GM23248 (cell line): ENCODE measurements at places on chromosomes 13 and 19.

DNA sequence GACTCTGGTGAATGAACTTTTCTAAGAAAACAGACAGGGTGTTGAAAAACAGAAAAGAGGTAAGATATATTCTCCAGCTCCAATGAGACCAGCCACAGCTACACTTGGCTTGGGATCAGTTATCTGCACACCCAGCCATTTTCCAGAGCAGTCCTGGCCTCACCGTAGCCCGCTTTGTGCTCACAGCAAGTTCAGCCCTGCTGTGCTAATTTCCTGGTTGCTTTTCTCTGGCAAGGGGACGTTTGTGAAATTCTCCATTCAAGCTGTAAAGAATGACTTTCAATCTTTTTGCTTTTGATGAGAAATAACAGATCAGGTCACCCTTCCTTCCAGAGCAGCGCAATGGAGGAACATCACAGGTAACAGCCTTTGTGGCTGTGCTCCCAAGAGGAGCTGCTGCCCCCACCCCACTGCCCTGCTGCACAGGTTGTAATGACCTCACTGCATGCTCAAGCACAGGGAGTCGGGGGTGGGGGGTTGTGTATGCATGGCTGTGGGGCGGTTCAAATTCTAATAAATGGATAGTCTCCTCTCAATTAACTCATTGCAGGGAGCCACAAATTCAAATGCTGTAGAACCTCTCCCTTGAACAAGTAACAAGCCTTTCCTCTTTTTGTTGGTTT lies 516.6 kb upstream of the NBEA start:
- no peaks in the 10 kb centered on the region for H3K4me1 ChIP-seq
- DNase-seq = no peak
- no peak overlapping the region for H3K4me3 ChIP-seq
- no peak overlapping the region for H3K27ac ChIP-seq
- H3K36me3 ChIP-seq = no peaks in the 10 kb centered on the region

DNA sequence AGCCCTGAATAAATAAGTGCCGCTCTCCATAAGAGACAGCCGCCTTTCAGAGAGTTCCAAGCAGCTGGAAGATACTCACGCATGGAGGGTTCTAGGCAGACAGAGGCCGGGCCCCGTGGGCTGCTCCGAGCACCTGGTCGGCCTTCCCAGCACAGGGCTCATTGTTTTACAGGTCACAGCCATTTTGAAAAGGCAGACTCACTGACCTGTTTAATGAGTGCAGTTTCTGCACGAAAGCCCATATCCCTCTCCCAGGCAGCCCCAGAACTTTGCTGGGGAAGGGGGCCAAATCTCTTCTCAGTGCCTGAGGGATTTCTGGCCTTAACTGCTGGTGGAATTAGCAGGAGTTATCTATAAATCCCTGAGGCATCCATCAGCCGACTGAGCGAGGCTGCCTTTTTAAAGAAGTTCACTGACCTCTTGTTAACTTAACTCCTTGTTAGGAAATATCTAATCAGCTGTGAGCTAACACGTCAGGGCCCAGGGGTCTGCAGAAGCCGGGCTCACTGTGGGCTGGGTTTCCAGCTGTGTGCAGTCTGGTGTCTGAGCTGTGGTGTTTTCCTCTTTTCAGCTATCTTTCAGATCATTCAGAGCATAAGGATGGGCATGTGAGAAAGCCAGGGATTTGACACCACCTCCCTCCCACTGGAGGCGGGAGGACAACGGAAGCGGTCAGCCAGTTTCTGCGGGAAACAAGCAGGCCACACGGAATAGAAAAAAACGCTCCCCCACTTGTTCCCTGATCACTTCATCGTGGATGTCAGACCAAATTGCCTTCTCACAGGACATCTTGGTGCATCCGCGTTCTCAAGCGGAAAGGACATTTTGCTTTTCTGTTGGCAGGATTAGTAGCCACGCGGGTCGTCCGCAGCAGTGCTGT lies 23.3 kb downstream of the SERP2 start:
- no peak overlapping the region for H3K27ac ChIP-seq
- H3K4me3 ChIP-seq = no peak overlapping the region
- H3K4me1 ChIP-seq = no peaks in the 10 kb centered on the region
- no peaks in the 10 kb centered on the region for H3K36me3 ChIP-seq

GRCh38 chr13:106503730-106504453 lies 31.6 kb downstream of the EFNB2 start:
- DNase-seq = no peak
- H3K27me3 ChIP-seq = no peaks in the 10 kb centered on the region
- no peak overlapping the region for H3K27ac ChIP-seq
- H3K4me1 ChIP-seq = peaks cover 8% of the 10 kb centered on the region

GRCh38 chr13:95678967-95679366 lies 2.0 kb downstream of the DNAJC3 start:
- DNase-seq = no peak
- H3K27ac ChIP-seq = 0 out of 2 replicates have a peak overlapping the region, but pooled peaks have one; percentile 85
- peak overlapping the region; percentile 87 for H3K4me3 ChIP-seq

DNA sequence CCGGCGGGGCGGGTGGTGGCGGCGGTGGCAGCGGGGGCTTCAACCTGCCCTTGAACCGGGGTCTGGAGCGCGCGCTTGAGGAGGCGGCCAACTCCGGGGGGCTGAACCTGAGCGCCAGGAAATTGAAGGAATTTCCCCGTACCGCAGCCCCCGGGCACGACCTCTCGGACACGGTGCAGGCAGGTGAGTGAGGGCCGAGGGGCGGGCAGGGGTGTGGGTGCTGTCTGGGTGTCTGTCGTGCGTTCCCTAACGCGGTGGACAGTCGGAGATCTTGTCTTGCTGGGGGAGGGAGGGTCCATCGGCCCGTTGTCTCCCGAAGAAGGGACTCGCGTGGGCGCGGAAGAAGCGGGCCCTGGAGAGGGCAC lies 533 bp downstream of the LRCH1 start:
- H3K27ac ChIP-seq = peak overlapping the region; percentile 78
- no peak for DNase-seq
- no peaks in the 10 kb centered on the region for H3K36me3 ChIP-seq
- peaks cover 16% of the 10 kb centered on the region for H3K4me1 ChIP-seq

DNA sequence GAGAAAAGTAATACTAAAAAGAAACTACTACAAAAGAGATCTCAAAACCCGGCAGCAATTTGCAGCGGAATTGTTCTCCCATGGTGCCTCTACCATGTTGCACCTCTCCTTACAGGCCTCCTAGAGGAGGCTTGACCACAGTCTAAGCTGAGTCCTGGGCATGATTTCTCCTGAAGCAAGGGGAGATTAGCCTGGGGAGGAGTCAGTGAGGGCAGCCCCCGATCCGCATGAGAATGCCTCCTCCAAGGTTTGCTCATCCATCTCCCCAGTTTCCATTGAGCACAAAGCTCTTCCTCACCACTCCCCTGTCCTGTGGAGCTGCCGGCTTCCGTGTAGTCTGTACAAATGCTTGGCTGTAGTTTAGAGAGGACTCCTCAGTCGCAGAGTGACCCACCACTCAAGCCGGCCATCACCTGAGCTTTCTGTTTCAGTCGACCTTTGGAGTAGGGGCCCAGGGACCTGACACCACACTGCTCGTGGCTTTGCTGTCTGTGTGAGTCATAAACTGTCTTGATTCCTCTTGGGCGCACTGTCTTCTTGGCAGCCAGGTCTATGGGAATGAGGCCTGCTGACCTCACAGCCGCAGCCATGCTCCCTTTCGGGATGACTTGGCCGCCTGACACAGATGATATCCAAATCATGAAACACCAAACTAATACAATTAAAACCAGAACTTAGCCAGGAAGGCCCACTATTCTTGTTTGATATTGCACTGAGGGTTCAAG lies 72.3 kb downstream of the C1QTNF9 start:
- H3K4me1 ChIP-seq = no peaks in the 10 kb centered on the region
- peak; percentile 79 for DNase-seq
- H3K27ac ChIP-seq = no peak overlapping the region

- no peaks in the 10 kb centered on the region for H3K27me3 ChIP-seq
- H3K36me3 ChIP-seq = no peaks in the 10 kb centered on the region
- H3K4me3 ChIP-seq = peak overlapping the region; percentile 93
- peak overlapping the region; percentile 76 for H3K27ac ChIP-seq
Measured at GRCh38 chr19:55115446-55116065, 1.9 kb downstream of the PPP1R12C start.

- DNase-seq = peak; percentile 85
- H3K27me3 ChIP-seq = no peaks in the 10 kb centered on the region
- H3K4me3 ChIP-seq = no peak overlapping the region
- peak overlapping the region; percentile 63 for H3K27ac ChIP-seq
Measured at GRCh38 chr13:24178847-24179485, 18.4 kb downstream of the SPATA13 start.

DNA sequence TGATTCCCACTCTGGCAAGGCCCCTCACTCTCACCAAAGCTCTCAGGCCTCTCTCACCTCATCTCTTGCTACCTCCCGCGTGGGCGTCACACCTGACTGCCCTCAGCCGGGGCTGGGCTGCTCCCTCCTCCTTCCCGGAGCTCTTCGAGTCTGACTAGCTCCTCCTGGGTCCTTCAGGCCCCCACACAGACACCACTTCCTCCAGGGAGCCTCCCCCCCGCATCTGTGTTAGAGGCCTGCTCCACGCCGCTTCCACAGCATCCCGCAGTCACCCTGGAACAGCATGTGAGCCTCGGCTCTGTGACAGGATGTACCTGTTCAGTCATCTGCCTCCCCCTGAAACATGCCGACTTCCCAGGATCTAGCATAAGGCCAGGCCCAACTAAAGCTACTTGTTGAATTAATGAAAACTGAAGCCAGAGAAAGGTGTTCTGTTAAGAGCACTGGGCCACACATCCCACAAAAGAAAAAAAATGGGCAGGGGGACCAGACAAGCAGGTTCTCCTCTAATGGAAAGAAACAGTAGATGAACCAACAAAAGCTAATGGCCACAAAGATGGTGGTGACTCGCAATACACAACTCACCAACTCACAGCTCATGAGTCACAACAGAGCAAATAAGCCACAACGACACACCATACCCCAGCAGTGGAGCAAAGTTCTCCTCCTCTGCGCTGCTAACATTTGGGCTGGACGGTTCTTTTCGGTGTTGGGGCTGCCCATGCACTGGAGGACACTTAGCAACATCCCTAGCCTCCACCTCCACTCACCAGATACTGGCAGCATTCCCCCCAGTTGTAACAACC lies 3.0 kb downstream of the PPP6R1 start:
- H3K36me3 ChIP-seq = no peaks in the 10 kb centered on the region
- DNase-seq = peak; percentile 74
- H3K27ac ChIP-seq = peak overlapping the region; percentile 78
- peaks cover 26% of the 10 kb centered on the region for H3K4me1 ChIP-seq
- peak overlapping the region; percentile 98 for H3K4me3 ChIP-seq
- no peaks in the 10 kb centered on the region for H3K27me3 ChIP-seq

DNA sequence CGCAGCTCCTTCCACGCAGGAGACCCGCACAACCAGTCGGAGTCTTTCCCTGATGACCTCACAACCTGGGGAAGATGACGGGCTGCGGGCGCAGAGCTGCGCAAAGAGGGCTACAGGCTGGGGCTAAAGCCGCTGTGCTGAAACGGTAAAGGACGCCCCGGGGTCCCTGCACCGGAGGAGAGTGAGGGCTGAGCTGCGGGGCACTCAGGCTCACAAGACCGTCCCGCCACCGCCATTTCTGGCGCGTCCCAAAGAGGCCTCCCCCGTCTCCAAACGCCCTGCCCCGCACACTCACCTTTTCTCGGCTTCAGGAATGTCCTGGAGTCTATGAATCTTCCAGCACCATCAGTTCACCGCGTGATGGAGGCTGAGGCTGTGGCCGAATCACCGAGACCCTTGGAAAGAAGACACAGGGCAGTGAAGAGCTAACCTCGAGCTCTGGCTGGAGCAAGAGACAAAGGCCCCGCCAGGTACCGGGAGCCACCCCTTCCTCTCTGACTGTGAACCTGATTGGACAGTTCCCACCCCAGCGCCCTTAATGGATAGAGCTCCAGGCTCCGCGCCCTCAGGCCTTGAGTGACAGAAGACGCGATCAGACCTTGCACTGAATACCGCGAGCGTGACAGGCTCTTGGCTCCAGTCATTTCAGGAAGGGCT lies 41.8 kb upstream of the ZNF429 start:
- no peaks in the 10 kb centered on the region for H3K4me1 ChIP-seq
- H3K36me3 ChIP-seq = no peaks in the 10 kb centered on the region
- no peaks in the 10 kb centered on the region for H3K27me3 ChIP-seq
- no peak for DNase-seq
- no peak overlapping the region for H3K27ac ChIP-seq

DNA sequence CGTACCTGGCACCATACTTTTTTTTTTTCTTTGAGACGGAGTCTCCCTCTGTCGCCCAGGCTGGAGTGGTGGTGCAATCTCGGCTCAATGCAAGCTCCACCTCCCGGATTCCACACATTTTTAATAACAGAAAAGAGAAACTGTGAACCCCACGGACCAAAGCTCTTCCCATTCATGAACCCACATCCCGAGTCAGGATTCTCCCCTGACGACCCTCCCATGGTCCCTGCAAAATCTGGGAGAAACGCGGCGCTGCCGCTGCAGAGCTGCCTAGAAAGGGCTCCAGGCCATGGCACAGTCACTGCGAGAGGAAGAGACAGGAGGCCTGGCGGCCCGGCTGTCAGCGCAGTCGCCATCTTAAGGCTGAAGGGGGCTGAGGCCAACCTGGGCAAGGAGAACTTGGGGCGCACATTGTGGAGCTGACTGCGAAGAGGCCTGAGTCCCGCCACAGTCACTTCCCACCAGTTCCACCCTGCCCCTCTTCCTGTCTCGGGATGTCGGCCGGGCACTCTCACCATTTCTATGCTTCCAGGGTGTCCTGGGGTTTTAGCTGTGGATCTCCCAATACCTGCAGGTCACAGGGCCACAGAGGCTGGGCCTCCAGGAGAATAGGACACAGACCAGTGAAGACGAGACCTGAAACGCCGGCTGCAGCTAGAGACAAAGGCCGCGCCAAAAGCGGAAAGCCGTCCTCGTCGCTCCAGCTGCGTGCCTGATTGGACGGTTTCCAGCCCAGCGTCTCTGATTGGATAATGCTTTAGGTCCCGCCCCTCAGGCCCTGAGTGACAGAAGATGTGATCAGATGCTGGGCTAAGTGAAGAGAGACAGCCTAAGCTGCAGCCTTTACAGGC lies 71.0 kb downstream of the ZNF486 start:
- peak overlapping the region; percentile 67 for H3K27ac ChIP-seq
- no peaks in the 10 kb centered on the region for H3K4me1 ChIP-seq
- H3K4me3 ChIP-seq = peak overlapping the region; percentile 95
- no peaks in the 10 kb centered on the region for H3K36me3 ChIP-seq
- peak; percentile 96 for DNase-seq
